CD4-positive, alpha-beta T cell treated with Interleukin-17A for 1 hour (primary cell): ENCODE measurements at places on chromosomes 3 and 15.

GRCh38 chr3:18236726-18237125 is 188.4 kb downstream of the SATB1 start:
- no peak for DNase-seq

GRCh38 chr3:149382101-149382467 is 4.6 kb upstream of the TM4SF1 start:
- no peak for DNase-seq

- DNase-seq, result no peak
Observed at GRCh38 chr15:61227950-61228936, 859 bp downstream of the RORA start.

DNA sequence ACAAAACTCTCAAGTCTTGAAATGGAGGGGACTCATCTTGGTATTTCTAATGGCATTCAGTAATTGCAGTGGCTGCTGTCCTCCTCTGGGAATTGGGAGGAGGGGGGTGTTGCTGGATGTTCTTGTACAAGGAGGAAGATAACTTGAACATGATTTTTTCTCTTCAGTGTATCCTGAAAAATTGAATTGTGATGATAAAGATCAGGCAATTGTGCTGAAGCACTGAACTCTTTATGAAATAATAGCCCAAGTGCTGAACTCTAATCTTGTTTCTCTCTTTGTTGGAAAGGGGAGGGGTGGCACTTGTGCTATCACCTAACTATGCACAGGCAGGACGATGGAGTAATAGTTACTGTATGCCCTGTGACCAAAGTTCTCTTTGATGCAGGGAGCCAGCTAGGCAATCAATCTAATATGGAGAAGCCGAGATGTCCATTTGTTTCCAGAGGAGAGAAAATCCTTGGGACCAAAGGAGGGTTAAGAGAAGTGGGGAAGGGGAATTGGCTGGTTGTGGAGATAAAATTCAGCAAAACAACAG is 68.1 kb upstream of the ATP2C1 start:
- DNase-seq, result no peak

DNA sequence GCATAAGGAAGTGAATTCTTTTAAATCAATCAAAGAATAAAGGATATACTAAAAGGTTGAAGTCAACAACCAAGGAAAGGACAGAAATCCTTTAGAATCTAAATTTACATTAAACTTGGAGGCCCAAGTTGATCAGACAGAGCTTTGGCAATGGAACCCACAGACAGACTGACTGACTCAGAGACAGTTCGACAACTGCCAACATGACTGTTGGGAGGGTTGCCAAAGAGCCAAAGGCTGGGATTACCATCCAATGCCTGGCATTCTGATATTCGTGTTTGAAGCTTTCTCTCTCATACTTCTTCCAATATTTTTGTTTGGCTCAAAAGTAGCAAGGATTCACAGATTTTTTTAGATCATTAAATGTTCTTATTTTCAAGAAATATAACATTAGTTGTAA is 406.1 kb downstream of the PLCL2 start:
- DNase-seq, result no peak

- no peak for DNase-seq
Observed at GRCh38 chr3:149592758-149593240, 65.0 kb downstream of the WWTR1 start.

DNA sequence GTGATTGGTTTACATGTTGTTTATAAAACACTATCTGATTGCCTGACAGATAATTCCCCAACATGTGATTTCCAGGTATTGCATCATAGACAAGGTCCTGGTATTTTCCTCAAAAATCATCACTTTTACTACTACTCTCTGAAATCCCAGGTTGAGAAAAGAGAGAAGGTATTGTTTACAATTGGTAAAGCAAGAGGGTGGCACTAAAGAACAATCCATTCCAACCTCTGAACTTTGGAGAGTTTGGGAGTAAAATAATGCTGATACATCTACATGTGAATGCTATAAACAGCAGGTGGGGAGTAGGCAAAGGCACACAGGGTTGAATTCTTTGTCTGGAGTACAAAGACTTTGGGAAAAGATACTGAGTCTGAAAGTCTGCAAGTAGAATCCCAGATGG is 134.2 kb downstream of the WDR72 start:
- DNase-seq, result no peak
